ENCODE measurements at places on chromosomes 6 and 20. TPM values are rescaled to one million over a fixed set of nuclear protein-coding genes. Genes with fewer than 3 reads are reported as not detected.

Gene WDR27
- 20.9 TPM for total RNA-seq

Gene IBTK
- total RNA-seq: 32.2 TPM

DNA sequence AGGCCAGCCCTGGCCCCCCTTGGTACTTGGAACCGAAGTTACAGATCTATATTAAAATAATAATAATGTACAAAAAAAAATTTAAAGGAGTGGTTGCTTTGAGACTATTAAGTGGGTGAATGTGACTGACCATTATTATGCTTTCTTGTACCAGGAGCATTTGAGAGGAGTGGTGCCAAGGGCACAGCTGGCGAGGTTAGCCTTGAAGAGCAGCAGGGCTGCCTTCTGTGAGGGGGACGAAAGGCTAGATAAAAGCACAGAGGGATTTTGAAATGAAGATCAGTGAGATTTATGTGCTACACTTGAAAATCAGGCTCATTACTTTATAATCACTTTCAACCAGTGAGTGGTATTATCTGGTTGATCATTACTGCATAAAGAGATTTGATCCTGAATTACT is 48.6 kb downstream of the FIG4 start:
- no peak for DNase-seq

Gene PTCRA
- not detected for total RNA-seq

Gene SLC17A2
- total RNA-seq: not detected

DNA sequence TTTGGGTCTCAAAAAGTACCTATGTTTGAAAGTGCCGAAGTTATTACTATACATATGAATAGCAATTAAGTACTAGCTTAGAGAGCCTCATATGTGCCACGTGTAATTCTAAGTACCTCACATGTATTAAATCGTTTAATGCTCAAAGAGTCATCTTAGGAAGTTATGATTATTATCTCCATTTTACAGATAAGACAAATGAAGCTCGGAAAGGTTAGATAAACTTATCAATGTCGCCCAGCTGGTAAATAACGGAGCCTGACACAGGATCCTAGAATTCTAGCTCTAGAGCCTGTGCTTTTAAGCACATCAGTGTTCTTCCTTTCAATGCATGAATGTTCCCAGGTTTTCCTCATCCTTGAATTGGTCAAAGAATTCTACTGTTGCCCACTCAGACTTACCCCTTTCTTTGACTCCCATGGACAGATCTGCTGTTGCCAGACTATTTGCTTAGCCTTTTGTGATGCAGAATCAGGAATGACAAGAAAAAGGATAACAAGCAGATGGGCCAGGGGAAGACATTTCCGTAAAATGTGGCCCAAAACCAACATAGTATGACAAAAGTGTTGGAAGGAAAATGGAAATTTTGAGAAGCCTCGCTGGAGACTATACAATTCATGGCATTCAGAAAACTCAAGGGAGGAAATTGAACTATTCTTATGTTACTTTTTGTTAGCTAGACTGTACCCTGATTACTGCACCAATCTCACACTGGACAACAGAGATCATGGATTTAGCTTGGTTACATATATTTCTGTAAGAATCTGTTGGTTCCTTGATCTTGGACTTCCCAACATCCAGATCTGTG is 237.1 kb upstream of the CITED2 start:
- no peak for DNase-seq

Measured in posterior vena cava (tissue), 2 donors.